ENCODE measurements at places on chromosomes 7 and 10.

DNA sequence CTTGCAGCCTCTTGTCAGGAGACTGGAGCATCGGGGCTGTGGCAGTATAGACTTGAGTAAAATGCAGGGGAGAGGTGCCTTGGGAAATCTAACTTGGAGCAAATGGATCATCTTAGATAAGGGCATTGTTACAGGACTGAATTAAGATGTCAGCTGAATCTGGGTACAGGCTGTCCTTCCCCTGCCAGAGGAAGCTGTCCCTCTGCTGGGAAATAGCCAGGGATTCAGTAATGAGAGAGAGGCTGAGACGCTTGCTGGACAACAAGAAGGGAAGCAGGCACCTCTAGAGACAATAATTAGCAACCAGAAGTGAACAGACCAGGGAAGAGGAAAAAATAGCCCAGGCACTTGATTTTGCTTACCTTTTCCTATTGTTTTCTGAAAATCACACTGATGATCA, 20.7 kb upstream of the RAPGEF5 start:
- no peak for DNase-seq

DNA sequence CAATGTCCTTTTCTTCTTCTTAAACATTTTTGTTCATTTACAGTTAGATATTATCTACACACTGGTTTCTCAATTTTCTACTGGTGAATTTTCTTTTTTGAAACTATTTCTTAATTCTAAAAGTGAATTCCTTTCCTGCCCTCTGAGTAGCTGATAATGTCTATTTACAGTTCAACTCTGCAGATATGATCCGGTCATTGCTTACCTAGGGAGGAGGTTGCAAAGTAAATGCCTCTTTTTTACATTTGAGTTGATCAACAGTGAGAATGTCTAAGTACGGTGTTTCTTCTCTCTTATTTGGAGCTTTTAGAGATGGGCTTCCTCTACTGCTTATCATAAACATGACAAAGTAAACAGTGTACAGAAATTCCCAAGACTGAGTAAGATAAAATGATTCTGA, 20.6 kb upstream of the ORC5 start:
- no peak for DNase-seq

GRCh38 chr7:103821092-103821491, 168.4 kb downstream of the RELN start:
- DNase-seq = no peak

- no peak for DNase-seq
Measured at GRCh38 chr7:14144538-14144937, 155.1 kb upstream of the ETV1 start.

GRCh38 chr7:32579776-32580175, 84.5 kb downstream of the AVL9 start:
- DNase-seq = no peak

DNA sequence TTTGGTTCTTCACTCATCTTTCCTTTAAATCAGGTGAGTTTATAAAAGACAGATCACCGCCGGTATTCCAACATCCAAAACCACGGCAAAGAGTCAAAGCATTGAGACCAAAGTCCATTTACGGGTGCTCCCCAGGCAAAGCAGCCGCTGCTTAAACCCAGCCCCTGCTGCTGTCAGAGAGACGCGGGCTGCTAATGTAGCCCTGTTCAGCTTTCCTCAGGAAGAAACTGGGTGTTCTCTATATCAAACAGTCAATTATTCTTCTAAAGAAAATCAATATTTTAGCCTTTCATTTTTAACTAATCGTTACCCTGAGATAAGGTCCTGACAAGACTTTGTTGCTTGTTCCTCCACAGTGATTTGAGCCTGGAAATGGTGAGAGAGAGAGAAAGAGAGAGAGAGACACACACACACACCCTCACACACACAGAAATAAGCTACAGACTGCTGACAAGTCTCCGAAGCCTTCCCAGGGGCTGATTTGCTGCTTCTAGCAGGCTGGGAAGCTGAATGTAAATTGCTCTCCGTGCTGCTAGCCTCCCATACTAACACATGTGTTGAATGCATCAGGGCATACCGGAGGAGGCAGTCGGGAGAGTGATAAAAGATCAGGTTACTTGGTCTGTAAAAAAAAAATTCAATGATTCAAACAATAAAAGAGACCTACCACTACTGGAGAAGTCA, 183.0 kb upstream of the ANK3 start:
- peak; percentile 22 for DNase-seq

DNA sequence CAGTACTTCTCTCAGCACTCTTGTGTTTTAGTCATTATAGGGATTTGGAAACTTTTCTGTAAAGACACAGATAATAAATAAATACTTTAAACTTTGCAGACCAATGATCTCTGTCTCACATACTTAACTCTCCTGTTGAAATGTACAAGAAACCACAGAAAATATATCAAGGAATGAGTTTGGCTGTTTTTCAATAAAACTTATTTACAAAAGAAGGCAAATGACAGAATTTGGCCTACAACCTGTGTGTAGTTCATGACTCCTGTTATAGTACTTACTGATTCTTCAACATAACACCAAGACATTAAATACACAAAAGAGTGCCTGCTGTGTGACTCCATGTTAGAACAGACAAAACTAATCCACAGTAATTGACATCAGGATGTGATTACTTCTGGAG, 510.0 kb upstream of the PHF14 start:
- no peak for DNase-seq

DNA sequence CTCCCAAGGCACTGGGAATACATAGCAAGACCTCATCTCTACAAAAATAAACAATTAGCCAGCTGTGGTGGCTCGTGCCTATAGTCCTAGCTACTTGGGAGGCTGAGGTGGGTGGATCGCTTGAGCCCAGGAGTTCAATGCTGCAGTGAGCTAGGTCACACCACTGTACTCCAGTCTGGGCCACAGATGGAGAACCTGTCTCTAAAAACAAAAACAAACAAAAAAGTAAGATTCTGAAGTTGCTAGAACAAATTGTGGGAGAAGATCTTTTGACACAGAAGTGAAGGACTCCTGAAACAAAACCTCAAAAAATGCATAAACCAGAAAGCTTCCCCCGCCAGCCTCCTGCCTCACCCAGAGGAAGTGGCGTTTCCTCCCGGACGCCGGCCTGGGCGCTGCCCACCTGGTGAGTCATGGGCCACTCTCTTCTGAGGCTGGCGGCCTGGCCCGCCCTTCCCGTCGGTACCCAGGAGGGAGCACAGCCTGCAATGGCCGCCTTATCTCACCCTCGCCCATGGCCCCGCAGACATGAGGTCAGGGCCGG, 25.4 kb upstream of the ELN start:
- peak; percentile 87 for DNase-seq

DNA sequence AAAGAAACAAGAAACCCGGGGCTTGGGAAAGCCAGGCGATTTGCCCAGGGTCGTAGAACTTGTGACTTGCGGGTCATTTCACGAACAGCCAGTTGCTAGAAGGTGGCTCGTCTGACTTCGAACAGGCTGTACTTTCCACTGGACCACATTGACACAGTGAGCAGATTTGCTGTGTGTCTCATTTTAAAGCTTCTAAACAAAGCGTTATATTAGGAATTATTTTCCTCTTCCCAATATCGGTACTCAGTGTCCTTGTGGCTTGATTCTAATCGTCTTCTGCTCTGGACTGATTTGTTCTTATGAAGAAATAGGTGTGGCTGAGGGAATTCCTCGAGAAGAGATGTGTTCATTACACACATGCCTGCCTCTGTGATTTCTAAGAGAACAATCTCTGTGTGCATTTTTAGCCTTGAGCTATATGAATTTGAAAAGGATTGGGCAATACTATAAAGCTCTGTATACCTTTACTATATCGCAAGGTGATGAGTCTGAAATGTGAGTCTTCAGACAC, 150.0 kb upstream of the PRR15 start:
- DNase-seq = no peak

- no peak for DNase-seq
Measured at GRCh38 chr10:35770817-35771355, 128.8 kb upstream of the FZD8 start.

DNA sequence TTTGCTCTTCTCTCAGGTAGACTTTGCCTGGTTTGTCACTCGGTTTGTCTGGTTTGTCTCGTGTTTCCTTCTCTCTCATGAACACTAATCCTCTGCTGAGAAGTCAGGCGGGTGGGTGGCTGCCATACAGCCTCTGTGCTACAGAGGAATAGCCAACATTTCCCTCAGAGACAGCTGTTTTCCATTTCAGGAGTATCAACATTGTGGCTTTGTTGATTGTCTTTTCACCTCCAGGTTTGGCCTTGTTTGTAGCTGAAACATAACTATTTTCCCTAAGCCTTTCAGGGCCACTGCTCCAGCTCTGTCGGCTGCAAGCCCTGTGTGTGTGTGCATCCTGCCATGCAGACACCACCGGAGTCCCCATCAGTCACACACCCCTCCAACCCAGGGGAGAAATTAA, 122.8 kb downstream of the BAMBI start:
- DNase-seq = peak; percentile 25

- DNase-seq = no peak
Measured at GRCh38 chr10:117353684-117354083, 21.6 kb downstream of the PDZD8 start.

DNA sequence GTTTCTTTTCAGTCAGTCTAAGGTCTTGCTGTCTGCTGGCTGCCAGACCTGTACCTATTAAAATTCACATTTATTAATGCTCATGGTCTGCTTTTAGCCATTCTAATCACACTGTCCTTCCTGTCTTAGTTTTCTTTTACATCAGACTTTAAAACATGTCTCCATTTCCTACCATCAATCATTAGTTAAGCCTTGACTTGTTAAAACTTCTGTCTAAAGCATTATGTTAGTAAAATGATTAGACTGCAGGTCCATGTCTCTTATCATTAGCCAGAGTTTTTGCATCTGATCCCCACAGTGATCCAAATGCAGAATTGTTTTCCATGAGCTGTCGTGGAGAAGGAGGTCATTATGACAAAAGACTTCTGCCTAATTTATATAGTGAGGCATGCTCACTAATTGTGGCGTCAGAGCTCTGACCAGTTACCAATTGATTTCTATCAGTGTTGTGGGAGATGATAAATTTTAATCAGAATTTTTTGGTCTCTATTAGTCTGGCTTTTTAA, 226.5 kb downstream of the DKK1 start:
- DNase-seq = no peak

- DNase-seq = no peak
Measured at GRCh38 chr10:102425444-102425843, 4.8 kb downstream of the FBXL15 start.

DNA sequence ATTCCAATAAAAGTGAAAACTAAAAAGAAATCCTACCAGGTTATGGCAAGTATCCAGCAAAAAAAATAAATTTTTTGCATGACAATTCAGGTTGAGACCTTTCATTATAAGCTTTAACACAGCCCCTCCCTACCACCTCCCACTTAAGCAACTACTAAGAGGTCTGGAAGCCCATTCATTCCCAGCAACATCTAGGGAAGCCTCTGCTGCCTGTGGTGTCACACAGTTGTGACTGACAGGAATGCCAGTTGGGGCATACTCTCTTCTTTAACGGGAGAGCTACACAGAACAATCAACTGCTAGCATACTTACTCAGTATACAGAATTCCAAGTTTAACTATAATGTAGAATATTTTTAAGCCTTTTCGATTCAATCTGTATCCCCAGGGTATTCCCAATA, 27.8 kb downstream of the ABI1 start:
- no peak for DNase-seq

DNA sequence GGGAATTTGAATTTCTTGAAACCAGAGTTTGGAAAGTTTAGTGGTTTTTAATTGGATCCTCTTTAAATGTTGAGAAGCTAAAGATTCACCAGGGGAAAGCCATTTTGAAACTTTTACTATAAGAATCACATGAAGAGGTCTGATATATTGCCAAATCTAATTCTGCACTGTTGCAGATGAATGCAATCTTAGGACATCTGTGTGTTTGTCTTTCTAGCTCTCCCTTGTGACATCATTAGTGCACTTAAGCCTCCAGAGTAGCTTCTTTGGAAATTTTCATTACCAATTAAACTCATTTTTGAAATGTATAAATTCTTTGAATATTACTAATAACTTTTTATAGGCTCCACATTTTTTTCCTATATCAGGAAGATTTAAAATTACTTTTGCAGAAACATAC, 160.2 kb downstream of the BICC1 start:
- DNase-seq = peak; percentile 23

DNA sequence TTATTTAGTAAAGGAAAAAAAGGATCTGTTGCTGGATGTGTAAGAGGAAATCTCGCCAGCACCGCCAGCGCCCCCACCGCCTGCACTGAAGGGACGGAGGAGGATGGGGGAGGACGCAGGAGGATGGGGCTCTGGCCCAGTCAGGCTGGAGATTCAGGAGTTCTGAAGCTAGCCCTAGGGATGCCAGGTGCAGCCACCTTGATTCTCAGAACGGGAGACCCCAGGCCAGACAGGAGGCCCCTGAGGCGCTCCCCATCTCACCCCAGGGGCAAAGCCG, 1.3 kb downstream of the CAMK2B start:
- no peak for DNase-seq

GRCh38 chr10:114471906-114472876, 67.9 kb upstream of the AFAP1L2 start:
- no peak for DNase-seq

GRCh38 chr7:51111241-51111940, 205.2 kb downstream of the COBL start:
- no peak for DNase-seq

- no peak for DNase-seq
Measured at GRCh38 chr7:147412109-147412508, 1178.5 kb upstream of the C7orf33 start.

DNA sequence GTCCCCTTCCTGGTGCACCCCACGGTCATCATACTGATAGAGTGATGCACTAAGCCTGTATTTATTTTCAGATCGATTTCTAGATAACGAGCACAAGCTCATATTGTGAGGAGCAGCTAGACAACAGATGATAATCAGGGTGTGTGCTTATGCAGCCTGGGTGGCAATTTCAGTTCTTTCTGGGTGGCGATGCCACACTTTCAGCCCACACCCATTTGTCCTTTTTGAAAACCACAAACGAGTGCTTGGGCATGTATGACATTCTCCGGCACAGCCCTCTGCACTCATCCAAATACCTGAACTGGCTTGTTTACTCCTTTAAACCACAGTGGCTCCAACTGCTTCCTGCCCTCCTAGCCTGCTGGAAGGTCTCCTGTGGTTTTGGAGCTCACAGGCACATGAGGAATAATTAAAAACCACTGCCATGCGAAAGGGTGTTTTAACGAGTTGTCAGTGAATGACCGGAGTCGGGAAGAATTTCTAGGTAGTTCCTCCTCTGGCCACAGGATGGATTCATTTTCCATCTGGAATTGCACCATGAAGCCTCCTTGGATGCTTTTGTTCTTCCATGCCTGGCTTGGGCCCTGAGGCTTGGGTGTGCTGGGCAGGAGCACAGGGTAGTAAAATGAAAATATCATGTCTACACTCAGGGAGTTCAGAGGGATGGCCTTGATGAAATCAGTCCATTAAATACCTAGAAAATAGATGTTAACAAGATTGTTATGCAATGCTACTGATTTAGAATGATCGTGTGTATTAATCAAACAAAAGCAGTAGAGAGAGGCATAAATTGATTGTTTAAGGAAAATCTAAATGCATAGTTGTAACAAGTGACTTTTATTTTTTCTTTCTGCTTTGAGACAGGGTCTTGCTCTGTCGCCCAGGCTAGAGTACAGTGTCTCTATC, 52.4 kb upstream of the ITGB1 start:
- DNase-seq = peak; percentile 81

- peak; percentile 9 for DNase-seq
Measured at GRCh38 chr7:30285536-30286284, 1.3 kb downstream of the ZNRF2 start.

- no peak for DNase-seq
Measured at GRCh38 chr10:130546841-130547240, 410.6 kb downstream of the GLRX3 start.

- peak; percentile 87 for DNase-seq
Measured at GRCh38 chr7:47383072-47383471, 198.8 kb downstream of the TNS3 start.

GRCh38 chr10:37434091-37434490, 308.7 kb downstream of the ANKRD30A start:
- DNase-seq = no peak

- no peak for DNase-seq
Measured at GRCh38 chr10:87763086-87763861, 54.8 kb downstream of the ATAD1 start.

Measured in AG08395 (cell line).